K562 (cell line): ENCODE measurements at places on chromosomes 7 and 10. TPM values are rescaled to one million over a fixed set of nuclear protein-coding genes. Genes with fewer than 3 reads are reported as not detected.

Gene IFIT2
- total RNA-seq, result 0.11 TPM in 2 replicates

DNA sequence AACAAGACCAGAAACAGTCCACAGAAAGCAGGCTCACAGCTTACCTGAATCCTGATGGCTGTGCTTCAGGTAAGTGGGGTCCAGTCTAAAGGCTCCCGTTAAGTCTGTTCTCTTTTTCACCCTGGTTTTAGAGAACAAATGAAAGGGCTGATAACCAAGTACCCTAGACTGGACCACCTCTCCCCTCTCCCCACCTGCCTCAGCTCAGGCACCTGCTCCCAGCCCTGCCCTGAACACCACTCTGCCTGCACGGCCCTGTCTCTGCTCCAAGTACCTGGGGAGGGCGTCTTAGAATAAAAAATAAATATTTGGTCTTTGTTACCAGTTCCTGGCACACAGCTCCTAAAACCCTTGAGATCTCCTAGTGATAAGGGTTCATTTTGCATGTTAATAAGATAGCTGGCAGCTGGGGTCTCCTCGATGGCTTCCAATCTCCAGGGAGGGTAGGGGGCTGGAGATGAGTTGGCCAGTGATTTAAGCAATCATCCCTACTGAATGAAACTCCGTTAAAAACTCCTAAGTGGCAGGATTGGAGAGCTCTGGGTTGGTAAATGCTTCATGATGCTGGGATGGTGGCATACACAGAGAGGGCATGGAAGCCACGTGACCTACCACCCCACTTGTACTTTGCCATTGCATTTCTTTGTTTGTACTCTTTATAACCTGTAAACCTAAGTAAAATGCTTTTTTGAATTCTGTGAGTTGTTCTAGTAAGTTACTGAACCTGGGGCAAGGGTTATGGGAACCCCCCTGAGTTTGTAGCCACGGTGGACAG is 29.8 kb upstream of the FIGNL1 start:
- DNase-seq, result no peak

Gene PTEN
- 25.0 and 28.4 TPM in 2 replicates for total RNA-seq

Gene EPO
- not detected in 2 replicates for total RNA-seq

Gene OR2A12
- not detected in 2 replicates for total RNA-seq

Gene ETV1
- 18.1 and 27.4 TPM in 2 replicates for total RNA-seq

DNA sequence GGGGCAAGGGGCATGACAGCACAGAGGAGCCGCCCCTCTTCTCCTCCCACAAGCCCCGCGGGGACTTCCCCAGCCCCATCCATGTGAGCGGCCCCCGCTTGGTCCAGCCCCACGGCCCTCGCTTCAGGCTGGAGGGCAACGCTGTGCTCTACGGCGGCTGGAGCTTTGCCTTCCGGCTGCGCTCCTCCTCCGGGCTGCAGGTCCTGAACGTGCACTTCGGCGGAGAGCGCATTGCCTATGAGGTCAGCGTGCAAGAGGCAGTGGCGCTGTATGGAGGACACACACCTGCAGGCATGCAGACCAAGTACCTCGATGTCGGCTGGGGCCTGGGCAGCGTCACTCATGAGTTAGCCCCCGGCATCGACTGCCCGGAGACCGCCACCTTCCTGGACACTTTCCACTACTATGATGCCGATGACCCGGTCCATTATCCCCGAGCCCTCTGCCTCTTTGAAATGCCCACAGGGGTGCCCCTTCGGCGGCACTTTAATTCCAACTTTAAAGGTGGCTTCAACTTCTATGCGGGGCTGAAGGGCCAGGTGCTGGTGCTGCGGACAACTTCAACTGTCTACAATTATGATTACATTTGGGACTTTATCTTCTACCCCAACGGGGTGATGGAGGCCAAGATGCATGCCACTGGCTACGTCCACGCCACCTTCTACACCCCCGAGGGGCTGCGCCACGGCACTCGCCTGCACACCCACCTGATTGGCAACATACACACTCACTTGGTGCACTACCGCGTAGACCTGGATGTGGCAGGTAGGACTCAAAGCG is 5.1 kb downstream of the AOC1 start:
- no peak for DNase-seq

DNA sequence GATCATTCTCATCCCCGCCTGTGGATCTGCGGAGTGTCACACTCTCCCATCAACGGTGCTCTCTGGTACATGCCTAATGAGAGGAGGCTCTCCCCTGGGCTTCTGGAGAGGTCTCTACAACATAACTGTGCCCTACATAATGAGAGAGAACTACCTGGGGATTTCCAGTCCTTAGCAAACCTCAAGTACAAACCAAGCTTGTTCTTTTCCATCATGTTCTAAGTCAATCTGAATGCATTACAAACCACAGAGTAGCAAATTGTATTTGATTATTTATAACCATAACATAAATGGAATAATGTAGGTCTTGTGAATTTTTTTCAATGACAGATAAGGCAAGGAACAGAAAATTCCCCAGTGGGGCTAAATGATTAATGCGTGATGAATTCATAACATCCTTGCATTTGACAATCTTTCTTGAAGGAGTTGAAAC is 412.4 kb upstream of the NRP1 start:
- no peak for DNase-seq

Gene KIF5B
- 70.2 and 77.9 TPM in 2 replicates for total RNA-seq

GRCh38 chr7:34208878-34209621 is 303.7 kb downstream of the BMPER start:
- no peak for DNase-seq

- DNase-seq, result no peak
These were observed 182.0 kb downstream of the REEP3 start for GRCh38 chr10:63703113-63703670.

Gene CTAGE6
- 0.09 and 0.18 TPM in 2 replicates for total RNA-seq

DNA sequence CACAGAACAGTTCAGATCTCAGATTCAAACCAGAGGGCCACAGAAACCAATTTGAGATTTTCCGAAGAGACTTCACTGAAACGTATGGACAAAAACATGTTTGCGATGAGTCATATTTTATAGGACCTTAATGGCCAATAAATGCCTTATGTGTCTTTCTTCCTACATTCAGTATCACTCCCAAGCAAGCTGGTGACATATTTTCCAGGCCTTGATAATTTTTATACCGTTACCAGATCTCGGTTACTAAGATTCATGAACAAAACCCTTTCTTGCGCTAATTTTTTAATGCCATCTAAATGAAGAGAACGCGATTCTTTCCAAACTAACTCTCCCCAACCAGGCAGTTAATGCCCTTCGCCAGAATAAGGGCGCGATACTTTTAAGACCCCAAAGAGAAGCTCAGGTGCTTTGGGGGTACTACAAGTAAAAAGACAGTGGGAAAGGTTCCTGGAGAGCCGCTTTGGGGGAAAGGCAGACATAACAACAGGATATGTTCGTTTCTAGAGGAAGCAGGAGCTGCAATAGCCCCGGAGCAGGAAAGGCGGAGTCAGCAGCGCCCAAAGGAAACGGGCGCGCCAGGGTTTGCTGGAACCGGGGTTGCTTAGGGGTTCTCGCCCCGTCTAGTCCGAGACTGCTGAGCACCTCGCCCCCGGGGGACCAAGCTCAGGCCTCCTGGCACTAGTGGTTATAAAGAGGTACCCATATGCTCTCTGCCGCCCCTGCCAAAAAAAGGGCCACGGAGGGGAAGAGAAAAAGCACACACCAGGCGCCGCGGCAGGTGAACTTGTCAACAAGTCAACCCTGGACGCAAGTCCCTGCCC is 884 bp downstream of the ICA1 start:
- peak; percentile 26 for DNase-seq
